ENCODE measurements at places on chromosomes 7 and 10. TPM values are rescaled to one million over a fixed set of nuclear protein-coding genes. Genes with fewer than 3 reads are reported as not detected.

DNA sequence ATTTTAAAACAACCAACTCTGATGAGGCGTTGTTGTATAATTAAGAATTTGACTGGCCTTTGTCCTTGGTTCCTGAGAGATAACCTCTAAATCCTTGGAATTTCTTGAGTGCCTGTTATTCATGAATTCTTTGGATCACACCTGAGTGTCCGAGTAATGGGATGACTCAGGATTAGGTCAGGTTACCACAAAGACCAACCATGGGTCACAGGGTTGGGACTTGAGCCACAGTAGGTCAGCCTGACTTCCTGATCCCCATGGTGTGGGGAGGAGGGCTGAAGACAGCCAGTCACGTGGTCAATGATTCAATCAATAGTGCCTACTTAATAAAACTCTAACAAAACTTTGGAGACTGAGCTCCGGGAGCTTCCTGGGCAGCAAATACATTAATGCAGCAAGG is 192.5 kb downstream of the GFRA1 start:
- DNase-seq = no peak

- no peak for DNase-seq
These were observed 53.7 kb downstream of the TAF3 start for GRCh38 chr10:7872041-7872442.

GRCh38 chr7:16780596-16780995 is 24.2 kb downstream of the AGR2 start:
- DNase-seq = no peak

The PRRT4 gene
- 7.6 TPM for total RNA-seq

All from body of pancreas (tissue), 4 donors.